Smooth muscle cell of the umbilical artery (primary cell): ENCODE measurements at places on chromosomes 1 and 21. TPM values are rescaled to one million over a fixed set of nuclear protein-coding genes. Genes with fewer than 3 reads are reported as not detected.

Gene PGD
- 31.8 and 168 TPM in 2 replicates for total RNA-seq

Gene TFF1
- not detected in 2 replicates for total RNA-seq

Gene SHE
- total RNA-seq: under 0.01 and 0.05 TPM in 2 replicates

Gene GJB5
- total RNA-seq: 0.09 TPM in 1 of 2 replicates, not detected in the other

Gene AK4
- 42.5 and 70.7 TPM in 2 replicates for total RNA-seq

Gene ELF3
- total RNA-seq: 2.3 and 8.0 TPM in 2 replicates

Gene TSPAN1
- total RNA-seq: 0.30 TPM in 1 of 2 replicates, not detected in the other

Gene ST7L
- 15.8 and 17.5 TPM in 2 replicates for total RNA-seq

Gene CNIH3
- total RNA-seq: 14.3 and 47.7 TPM in 2 replicates

Gene FAM3B
- not detected in 2 replicates for total RNA-seq

Gene TMEM81
- total RNA-seq: 1.4 and 1.8 TPM in 2 replicates

Gene DR1
- total RNA-seq: 40.4 and 54.6 TPM in 2 replicates

Gene LGR6
- total RNA-seq: not detected in 2 replicates

Gene CFAP141
- not detected in 2 replicates for total RNA-seq

Gene PHTF1
- total RNA-seq: 46.9 and 53.6 TPM in 2 replicates

Gene HDGF
- 109 and 191 TPM in 2 replicates for total RNA-seq

Gene SPRR1B
- total RNA-seq: not detected in 2 replicates

Gene SYT11
- total RNA-seq: 46.9 and 65.6 TPM in 2 replicates

Gene PLA2G2A
- not detected in 2 replicates for total RNA-seq

Gene TMEM125
- total RNA-seq: not detected in 2 replicates

Gene ELAVL4
- not detected in 2 replicates for total RNA-seq

Gene LCE3E
- total RNA-seq: not detected in 2 replicates

Gene PPM1J
- 0.59 and 1.6 TPM in 2 replicates for total RNA-seq

Gene SPATA46
- not detected in 2 replicates for total RNA-seq

Gene NTRK1
- not detected in 2 replicates for total RNA-seq

Gene KRTAP21-3
- not detected in 2 replicates for total RNA-seq

Gene PCSK9
- total RNA-seq: 0.89 and 2.4 TPM in 2 replicates

Gene C1orf122
- 22.6 and 316 TPM in 2 replicates for total RNA-seq

Gene PGLYRP3
- not detected in 2 replicates for total RNA-seq

Gene LCE1A
- total RNA-seq: not detected in 2 replicates

Gene FOXD3
- not detected in 2 replicates for total RNA-seq

Gene C1orf210
- not detected in 2 replicates for total RNA-seq

Gene NBPF6
- not detected in 2 replicates for total RNA-seq

Gene ICOSLG
- under 0.01 and 0.46 TPM in 2 replicates for total RNA-seq

Gene S100A7A
- not detected in 2 replicates for total RNA-seq

Gene PRKAA2
- total RNA-seq: 0.89 and 1.9 TPM in 2 replicates

Gene HUNK
- total RNA-seq: not detected in 2 replicates

Gene TINAGL1
- total RNA-seq: 241 and 312 TPM in 2 replicates
